Spinal cord (tissue), 10 donors: ENCODE measurements at places on chromosomes 4 and X.

DNA sequence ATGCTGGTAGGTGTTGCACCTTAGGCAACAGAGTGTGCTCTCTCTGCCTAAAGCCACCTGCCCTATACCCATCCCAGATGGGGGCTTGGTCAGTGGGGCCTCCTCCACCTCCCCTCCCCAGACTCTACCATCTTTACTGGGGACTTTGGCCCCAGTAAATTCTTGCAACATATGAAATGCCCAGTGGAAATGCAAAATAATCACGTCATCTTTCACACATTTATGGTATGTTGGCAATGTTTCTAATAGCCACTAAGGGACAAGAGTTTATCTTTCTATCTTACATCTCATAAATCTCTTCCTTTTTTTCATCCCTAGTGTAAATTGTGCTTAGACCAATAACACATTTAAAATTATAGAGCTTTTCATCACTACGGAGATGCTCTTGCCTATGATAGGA, 103.0 kb upstream of the MAML3 start:
- DNase-seq: no peak

DNA sequence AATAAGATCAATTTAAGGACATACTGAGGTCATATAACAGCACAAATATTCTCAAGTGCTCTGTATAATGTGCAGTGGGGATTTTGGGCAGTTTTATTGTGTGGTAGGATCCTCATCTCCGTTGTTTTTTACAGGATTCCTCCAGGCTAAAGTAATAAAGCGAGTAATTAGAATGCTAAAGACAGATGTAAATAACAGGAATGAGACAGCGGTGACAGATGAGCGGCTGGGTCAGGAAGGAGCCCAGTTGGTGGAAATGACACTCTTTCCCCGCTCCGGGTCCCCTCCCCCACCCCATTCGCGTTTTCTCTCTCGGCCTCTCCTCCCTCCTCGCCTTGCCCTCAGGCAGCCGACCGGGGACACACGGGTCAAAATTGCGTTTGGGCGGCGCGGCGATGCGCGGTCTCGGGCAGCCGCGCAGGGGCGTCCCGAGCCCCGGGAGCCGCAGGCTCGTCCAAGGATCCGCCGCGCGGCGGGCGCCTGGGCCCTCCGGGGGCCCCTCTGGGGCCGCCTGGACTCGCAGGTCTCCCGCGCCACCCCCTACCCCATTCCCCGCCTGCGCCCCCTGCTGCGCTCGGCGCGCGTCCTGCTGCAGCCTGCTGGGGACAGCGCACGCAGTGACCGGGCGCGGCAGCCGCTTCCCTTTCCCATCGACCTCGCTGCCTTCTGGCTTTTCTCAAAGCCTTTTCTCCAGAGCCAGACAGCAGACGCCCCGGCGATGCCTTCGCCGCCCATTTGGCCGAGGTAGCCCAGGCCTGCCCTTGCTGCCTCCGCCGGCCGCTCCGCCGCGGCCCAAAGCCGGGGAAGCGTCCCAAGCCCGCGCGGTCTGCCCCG, 16.2 kb downstream of the POU4F2 start:
- no peak for DNase-seq

GRCh38 chrX:41655631-41656030, 33.1 kb upstream of the GPR34 start:
- DNase-seq: no peak

- no peak for DNase-seq
Measured at GRCh38 chr4:53512608-53513007, 78.7 kb downstream of the LNX1 start.

- no peak for DNase-seq
Measured at GRCh38 chr4:15451866-15452765, 17.6 kb upstream of the CC2D2A start.

- no peak for DNase-seq
Measured at GRCh38 chr4:137510557-137511265, 21.6 kb downstream of the PCDH18 start.
